ENCODE measurements at places on chromosomes 2 and 18.

DNA sequence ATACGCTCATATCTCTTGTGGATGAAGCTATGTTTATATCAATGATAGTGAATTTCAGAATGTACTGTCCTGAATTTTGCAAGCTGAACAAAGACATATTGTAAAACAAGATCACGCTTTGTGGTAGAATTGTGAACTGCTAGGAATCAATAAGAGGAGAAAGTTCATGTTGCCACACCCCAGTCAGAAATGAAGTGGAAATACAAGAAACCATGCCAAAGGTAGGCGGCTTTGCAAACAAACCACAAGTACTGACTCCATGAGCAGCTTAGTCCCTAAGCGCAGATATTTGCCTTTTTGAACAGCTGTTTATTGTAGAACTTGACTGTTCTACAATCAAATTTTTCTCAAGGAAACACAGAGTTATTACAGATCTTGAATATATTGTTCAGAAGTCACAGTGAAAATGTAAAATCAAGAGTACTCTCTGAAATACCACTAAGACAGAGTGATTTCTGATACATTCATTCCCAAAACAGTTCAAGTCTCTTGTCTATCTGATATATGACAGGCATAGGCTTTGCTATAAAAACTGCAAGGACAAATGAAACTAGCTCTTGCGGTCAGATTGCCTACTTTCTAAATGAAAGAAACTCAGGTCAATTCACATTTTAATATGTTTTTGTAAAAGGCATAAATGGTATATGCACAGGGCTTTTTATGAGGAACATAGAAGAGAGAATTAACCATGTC is 120.9 kb upstream of the CDH19 start:
- no peak for DNase-seq

GRCh38 chr2:60745761-60746160 is 10.3 kb upstream of the PAPOLG start:
- DNase-seq, result no peak

- no peak for DNase-seq
Observed at GRCh38 chr2:21326152-21326551, 202.4 kb downstream of the TDRD15 start.

GRCh38 chr2:227783404-227784138 is 30.1 kb upstream of the CCL20 start:
- no peak for DNase-seq

DNA sequence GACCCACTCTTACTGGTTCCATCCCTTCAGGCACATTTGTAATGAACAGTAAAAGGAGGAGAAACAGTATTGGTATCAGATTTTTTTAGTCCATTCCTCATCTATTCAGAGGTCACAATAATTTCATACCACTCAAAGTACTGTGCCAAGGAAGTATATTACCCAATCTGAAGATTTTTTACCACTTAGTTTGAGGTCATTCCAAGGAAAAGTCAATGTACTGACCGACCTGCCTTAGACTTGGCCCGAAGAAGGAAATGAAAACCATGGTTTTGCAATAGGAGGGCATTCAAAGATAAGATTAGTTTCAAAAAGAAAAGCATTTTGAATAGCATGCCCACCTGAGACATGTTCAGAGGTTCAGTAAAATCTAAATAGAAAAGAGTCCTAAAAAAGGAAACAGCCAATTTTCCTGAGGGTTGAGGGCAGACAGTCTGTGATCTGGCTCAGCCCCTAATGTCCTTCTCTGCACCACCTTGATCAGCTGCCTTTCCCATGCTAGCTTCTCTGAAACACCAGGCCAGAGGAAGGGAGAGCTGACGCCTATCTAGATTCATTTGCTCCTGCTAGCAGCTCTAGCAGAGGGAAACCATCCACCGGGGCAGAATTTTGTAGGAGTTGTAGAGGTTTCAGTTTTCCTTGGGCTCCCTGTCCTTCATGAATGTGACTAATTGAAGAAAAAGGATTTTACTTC is 107.3 kb upstream of the FZD5 start:
- DNase-seq, result no peak

DNA sequence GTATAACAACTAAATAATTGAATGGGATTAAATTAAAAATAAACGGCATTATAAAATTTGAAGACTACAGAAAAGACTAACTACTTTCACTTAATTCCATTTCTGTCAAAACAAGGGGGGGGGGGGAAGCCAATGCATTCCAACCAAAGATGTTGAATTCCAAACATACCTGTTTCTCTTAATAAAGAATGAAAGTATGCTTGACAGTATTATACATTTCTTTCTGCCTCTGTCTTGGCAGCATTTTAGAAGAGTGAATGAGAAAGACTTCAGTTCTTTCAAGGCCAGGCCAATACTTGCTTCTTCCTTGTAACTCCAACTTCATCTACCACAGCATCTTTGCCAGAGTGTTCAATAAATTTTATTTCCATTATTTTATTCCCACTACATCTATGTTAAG is 65.9 kb downstream of the PDE11A start:
- DNase-seq, result no peak

GRCh38 chr18:31149351-31149750 is 13.3 kb downstream of the DSC1 start:
- DNase-seq, result no peak

DNA sequence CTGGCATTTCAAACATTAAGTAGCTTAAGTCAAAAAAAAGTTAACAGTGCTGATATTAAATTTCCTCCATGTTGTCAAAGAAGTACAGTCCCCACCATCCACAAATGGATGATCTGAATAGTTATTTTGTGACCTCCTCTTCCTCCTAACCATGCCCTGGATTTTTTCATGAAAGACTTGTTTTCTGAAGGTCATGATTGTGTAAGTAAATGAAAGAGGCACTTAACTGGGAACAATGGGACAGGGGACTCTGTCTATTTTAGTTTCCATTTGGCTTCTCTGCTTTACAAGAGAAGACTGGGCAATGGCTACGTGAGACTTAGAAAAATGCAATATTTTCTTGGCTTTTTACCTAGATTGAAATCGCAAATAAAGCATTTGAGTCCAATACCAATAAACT is 32.2 kb downstream of the PECR start:
- DNase-seq, result no peak

- no peak for DNase-seq
Observed at GRCh38 chr18:38695559-38696280, 1130.1 kb upstream of the CELF4 start.

GRCh38 chr2:22798386-22798785 is 586.6 kb upstream of the KLHL29 start:
- no peak for DNase-seq

DNA sequence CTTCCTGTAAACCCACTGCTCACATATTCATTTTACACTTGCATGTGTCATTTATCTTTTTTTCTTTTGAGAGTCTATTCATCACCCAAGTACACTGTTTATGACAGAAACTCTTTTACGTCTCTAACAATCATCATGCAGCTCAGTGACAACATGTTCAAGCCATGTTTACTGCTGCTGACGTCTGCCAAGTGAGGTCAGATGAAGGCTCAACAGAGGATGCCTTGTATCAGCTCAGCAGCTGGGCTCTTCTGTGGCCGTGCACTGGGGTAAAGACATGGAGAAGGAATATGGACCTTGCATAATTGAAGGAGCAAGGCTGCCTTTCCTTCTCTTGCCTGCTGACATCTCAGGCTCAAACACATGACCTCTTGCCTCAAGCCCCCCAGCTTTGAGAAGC is 99.6 kb downstream of the ADD2 start:
- no peak for DNase-seq

DNA sequence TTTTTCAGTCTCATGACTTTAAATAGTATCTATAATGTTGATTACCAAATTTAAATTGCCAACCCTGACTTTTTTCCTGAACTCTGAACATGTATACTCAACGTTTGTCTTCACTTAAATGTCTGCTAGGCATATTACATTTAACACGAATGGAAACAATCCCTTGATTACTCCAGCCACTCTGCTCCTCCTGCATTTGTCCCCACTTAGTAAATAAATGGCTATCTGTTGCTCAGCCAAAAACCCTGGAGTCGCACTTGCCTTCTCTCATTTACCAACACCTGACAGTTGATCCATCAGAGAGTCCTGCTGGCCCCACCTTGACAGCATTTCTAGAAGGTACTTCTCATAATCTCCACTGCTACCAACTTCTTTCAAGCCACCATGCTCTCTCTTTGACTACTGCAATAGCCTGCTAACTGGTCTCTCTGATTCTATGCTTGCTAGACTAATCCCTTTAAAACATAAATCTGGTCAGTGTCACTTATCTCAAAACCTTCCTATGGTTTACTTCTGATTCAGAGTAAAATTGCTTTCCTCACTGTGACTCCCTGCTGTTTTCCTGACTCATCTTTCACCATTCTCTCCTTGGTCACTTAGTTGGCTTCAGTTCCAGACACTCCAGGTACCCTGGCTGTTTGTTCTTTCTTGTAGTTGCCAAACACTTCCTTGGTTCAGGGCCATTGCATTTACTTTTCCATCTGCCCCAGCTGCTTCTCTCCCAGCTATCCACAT is 31.9 kb downstream of the SPAG16 start:
- no peak for DNase-seq

DNA sequence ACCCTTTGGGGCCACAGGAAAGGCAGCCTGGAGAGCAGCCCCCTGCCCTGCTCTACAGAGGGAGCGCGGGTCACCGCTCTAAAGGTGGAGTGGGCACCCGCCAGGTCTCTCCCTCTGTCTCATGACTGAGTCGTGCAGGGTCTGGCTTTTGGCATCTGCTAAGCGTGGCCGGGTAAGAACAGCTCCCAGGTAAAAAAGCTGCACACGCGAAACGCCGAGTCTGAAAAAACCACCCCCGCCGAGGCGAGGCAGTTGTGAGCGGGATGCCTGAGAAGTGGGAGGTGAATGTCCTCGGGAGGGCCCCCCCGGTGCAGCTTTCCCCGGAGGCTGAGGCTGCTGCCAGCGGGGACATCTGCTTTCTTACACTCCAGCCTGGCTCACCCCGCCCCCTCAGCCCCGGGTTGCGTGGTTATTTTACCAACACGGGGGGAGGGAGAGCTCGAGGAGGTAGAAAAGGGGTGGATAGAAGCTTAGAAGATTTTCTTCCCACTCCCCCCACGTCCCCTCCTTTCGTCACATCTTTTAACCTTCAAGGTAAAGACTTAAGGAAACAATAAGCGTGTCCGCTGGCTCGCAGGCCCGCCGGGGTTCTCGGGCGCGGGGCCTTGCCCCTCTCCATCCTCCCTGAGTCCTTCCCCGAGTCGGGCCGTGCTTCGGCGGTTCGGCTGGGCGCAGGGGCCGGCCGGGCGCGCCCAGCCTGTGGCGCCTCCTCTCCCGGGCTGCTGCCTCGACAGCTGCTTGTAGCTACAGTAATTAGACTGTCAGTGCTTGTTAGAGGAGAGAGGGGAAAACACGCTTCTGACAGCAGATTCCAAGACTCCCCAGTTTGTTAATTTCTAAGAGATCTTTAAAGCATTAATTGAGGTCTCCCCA is 70.6 kb upstream of the PSMD14 start:
- DNase-seq, result no peak

DNA sequence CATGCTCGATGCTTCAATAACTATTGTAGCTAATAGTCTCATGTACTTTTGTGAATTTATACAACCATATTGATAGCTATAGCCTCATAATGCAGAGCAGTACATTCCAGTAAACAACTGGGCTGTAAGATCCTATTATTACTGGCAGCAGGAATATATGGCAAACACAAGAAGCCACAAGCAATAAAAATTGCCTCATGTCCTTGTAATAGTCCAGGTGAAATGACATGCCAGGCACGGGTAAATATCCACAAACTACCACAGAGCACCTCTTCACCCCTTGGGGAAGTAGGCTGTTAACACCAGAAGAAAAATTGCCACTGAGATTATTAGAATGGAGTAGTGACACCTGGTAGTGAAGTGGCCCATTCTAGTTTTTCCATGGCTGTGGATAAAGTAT is 158.3 kb downstream of the MTX2 start:
- DNase-seq, result no peak

DNA sequence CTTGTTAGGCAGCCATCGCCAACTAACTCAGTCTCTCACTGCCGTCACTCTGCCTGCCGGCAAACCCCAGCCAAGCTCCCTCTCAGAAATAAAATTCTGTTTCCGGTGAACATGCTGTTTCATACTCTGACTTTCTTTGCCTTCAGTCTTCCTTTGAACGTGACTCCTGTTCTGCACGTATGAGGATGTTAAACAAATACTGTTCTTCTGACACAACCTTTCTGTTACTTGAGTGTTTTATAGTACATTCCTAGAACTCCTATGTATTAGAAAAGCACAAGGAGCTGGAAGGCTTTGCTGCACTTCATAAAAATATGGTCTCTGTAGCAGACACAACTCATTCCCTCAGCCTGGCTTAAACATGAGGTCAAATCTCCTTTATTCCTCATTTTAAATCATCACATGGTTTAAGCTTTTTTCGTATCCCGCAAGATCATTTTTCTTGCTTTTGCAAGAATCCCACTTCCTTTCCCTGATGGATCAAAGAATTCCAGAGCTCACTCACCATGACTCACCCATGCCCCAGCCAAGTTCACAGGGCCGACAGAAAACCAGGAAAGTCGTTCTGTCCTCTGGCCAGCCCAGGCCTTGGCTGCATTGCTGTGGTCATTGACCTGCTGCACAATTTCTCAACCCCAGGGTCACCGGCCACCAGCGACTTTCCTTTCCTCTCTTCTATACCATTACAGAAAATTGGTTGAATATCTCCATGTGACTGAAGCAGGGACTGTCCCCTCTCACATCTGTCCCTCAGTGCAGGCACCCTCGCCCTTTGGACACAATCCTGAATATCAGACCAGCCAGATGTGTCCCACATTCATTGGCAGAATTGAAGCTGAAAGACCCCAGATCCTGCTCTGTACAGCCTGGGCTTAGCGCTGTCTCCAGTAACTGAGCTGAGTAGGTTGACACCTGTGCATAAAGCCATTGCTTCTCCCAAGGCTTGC is 183.1 kb upstream of the ARL4C start:
- no peak for DNase-seq

DNA sequence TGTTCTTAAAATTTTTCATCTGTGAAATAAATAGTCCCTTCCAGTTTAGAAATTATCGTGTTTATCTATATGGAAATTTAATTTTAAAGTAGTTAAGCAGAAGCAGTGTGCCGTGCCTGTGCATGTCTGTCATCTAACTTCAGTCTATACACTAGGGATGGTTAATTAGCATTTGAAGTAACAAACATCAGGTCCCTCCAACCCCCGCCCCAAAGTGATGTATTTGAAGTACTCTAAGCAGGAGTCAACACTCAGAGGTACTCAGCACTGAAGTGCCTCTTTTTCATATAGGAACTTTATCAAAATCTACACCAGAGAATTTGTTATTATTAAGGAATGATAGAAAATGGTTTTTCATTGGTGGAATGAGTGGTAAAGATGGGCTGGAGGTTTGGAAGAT is 33.0 kb downstream of the LANCL1 start:
- DNase-seq, result no peak
